ENCODE measurements at places on chromosomes 5 and 9.

DNA sequence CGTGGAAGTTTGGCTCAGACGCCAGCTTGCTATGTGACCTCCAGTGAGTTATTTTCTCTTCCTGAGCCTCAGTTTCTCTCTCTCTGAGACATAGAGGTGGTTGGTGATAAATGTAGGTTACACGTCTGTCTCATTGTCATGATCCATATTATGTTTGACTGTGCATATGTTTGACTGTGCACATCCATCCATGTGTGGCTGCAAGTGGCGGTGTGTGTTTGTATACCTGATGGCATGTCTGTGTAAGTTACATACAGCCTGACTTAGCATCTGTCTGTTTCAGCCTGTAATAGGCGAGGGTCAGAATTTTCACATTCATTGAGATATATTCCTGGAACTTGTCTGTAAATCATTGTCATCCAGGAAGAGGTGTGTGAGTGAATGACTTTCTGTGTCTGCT is 3.3 kb downstream of the SPARC start:
- no peak for DNase-seq

DNA sequence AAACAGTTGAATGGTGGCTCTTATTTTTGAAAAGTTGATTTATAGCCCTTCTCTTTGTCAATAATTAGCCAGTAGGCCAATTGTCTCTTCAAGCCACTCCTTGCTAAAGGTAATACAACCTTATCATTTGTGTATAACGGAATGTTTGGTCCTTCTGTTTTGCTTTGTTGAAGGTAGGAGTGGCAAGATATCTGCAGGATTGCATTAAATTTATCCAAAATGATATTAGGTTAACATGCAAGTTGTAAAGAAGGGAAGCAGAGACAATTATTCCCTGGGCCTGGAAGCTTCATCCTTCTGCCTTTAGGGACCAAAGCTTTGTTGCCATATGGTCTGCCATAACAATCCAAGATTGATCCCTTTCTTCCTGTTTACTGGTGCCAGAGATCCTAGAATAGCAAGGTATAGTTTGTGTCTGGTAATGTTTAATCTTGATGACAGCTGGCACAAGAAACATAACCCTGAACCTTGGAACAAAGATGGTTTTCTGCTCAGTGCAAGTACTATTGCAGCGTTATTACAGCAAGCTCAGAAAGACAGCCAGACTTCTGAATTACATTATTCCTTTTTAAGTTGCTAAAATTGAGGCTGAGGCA is 15.5 kb upstream of the FSD1L start:
- no peak for DNase-seq

GRCh38 chr9:136858452-136858843 is 6.3 kb downstream of the MAMDC4 start:
- DNase-seq: no peak

GRCh38 chr9:35510383-35510753 is 20.5 kb downstream of the RUSC2 start:
- peak; percentile 51 for DNase-seq

- no peak for DNase-seq
These were observed 411.6 kb upstream of the PTGER4 start for GRCh38 chr5:40268088-40268487.

GRCh38 chr9:131282688-131283422 is 6.5 kb upstream of the FAM78A start:
- DNase-seq: no peak

DNA sequence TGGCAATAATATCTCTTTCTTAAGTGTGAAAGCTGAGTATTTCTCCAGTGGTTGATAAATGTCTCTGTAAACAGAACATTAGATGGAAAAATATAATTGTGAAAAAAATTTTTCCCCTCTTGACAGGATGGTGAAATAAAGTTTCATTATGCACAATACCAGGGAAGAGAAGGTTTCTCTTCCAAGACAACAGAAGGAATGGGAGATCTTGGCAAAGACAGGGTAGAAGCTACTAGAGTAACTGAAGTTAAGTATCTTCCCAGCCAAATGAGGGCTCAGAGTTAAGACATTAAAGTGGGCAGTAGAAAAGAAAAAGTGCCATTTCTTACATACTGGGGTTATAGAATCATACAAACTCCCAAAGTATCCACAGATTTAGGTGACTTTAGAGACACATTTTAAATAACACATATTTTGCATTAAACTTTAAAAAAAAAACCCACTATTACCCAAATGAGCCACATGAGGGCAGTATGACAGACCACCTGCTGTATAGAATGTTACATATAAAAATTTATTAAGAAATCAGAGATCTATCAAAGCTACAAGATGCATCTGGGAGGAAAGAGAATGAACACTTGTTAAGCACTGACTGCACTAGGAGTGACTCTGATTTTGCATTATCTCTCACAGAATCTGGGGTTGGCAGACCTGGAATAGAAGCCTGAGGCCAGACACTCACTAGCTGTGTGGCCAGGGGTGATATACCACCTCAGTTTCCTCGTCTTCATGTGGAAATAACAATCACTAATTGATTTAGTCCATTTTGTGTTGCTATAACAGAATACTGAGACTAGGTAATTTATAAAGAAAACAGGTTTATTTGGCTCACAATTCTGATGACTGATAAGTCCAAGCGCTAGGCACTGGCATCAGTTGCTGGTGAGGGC is 98.5 kb downstream of the ARSB start:
- peak; percentile 47 for DNase-seq
